Ureter (tissue), 1 donor: ENCODE measurements at places on chromosomes 3 and 15. TPM values are rescaled to one million over a fixed set of nuclear protein-coding genes. Genes with fewer than 3 reads are reported as not detected.

DNA sequence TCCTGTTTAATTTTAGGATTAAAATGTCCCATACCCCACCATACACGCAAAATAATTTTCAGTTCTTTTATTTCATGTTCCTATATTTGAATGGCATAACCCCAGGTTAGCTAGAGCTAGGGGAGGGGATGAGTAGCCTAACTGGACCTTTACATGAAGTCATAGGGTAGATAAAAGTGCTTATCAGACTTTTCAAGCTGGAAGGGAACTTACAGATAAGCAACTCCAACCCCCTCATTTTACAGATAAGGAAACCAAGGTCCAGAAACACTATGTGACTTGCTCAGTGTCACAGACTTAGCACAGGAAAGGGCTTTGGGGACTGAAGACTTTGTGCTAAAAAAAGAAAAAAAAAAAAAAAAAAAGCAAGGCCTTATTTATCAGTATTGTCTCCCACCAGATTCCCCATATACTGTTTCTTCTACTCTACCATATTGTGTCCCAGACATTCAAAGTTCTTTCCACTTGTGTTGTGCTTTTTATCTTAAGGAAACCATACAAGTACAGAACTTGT lies 10.6 kb upstream of the TNIK start:
- no peak for DNase-seq

GRCh38 chr15:36881516-36881915 lies 218.8 kb downstream of the MEIS2 start:
- DNase-seq = no peak

GRCh38 chr3:183988216-183988790 lies 29.4 kb downstream of the ABCC5 start:
- DNase-seq = no peak

NFKBIZ gene
- 81.8 TPM for total RNA-seq

- DNase-seq = no peak
These were observed 699.9 kb upstream of the ZNF385D start for GRCh38 chr3:22450786-22451400.

DNA sequence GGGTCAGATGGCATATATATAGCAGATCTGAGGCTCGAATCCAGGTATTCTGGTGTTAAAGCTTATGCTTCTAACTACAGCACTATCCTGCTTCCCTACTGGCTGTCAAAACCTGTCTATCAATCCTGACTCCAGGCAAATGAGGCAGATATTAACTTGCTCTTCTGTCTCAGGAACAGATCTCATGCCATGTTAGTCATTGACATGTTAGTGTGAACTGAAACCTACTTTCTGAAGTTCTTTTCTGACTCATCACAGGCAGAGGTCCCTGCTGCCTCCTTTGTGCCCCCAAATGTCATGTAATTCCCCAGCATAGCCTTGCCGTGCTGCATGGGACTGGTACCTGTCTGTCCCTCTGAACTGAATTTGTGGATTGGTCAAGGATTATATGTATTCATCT lies 125.0 kb upstream of the SMAD3 start:
- DNase-seq = no peak

ZNF80 gene
- not detected for total RNA-seq

- DNase-seq = peak; percentile 58
These were observed 175.7 kb upstream of the KBTBD8 start for GRCh38 chr3:66822186-66823008.

GRCh38 chr15:64068133-64068532 lies 21.8 kb upstream of the DAPK2 start:
- DNase-seq = no peak

DNA sequence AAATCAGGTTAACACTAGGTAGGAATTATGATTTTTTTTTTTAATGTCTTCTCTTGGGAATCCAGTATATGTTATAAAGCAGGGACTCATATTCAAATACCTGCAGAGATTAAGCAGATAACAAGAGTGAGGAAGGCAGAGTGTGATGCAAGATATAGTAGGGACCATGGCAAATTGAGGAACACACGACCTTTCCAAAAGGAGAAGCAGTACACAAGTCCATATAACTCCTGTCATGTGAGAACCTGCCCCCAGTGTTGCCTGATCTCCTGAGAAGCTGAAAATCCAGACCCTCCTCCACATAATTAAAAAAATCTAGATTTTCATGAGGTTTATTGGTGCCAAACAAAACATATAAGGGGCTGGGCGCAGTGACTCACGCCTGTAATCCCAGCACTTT lies 3.6 kb downstream of the RFC4 start:
- no peak for DNase-seq

DNA sequence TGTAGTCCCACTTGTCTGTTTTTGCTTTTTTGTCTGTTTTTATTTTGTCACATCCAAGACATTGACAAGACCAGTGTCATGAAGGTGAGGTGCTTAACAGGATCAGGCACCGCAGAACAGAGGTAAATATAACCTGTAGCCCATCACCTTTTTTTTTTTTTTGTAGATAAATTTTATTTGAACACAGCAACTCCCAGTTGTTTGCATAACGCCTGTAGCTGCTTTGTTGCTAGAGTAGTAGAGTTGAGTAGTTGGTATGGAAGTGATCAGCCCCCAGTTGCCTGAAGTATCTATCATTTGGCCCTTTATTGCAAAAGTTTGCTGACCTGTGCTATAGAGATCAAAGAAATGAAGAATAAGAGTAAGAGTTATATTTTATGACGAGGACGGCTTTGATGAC lies 135.0 kb downstream of the TCF12 start:
- DNase-seq = no peak

DNA sequence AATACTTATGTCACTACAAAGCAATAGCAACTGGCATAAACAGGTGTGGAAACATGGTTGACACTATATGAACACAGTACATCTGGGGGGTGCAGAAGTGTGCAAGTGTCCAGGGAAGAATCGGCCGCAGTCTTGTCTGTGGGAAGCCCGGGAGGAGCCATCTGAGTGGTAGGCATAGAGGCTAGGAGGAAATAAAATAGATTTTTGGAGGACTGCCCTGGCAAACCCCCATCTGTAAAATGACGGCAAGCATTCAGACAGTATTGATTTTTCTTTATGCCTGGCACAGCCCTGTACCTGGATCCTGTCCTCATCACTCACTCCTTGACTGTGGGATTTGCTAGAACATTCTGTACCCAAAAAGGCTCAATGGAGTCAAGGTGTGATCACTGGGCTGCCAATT lies 31.3 kb downstream of the THSD4 start:
- DNase-seq = no peak

- DNase-seq = peak; percentile 15
These were observed 36.4 kb upstream of the ABHD2 start for GRCh38 chr15:89051875-89052274.

- DNase-seq = no peak
These were observed 243.5 kb upstream of the TRIM42 start for GRCh38 chr3:140434261-140434905.

- no peak for DNase-seq
These were observed 54.2 kb downstream of the FBXL2 start for GRCh38 chr3:33331414-33331813.

- no peak for DNase-seq
These were observed 71.3 kb upstream of the FNDC3B start for GRCh38 chr3:171967932-171968678.
